ENCODE measurements at places on chromosomes 12 and 14.

DNA sequence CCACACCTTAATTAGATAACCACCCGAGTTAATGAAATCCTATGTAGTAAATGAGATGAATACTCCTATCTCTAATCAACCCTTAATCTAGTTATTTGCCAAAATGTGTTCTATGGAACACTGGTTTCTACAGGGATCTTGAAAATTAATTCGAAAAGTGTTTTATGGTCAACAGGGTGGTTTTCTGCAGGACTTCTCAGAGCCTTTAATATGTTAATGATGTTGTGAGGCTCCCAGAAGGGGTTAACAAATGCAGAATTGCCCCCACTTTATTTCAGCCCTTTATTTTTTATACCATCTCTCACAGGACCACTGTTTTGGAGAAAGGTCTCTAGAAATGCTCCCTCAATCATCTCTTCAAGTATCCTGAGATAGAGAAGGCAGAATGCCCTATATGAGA is 153.1 kb upstream of the RPH3A start:
- no peak for DNase-seq

GRCh38 chr14:54338696-54339317 is 58.0 kb upstream of the CDKN3 start:
- DNase-seq: no peak

DNA sequence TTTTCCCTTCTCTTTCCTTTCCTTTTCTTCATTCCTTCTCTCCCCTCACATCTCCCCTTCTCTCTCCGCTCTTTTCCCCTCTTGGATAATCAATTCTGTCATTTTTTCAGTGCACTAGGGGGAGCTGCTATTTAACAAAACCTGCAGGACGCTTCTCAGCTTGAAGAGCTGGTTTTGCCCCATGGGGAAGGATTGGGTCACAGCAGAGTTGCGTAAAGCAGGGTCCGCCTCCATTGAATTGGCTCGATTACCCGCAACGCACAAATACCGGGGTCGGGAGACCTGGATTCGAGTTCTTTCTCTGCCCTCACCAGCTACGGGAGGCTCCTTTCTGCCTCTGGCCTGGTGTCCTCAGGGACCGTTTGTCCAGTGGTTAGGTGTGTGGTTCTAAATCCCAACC is 42.1 kb upstream of the CHGA start:
- DNase-seq: no peak

DNA sequence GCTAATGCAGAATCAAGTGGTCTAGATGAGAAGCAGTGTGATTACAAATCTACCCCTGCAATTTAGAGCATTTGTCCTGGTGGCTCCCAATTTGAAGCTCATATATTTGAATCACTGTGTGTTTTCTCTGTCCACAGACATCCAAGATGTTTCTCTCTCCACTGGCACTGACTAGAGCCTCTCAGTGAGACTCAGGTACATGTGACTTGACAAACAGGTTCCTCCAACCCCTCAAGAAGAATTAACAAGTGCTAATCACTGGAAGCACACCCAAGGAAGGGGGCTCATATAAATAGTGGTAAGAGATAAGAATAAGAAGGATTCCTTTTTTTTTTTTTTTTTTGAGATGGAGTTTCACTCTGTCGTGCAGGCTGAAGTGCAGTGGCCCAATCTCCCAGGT is 20.5 kb downstream of the OR10G2 start:
- DNase-seq: no peak

DNA sequence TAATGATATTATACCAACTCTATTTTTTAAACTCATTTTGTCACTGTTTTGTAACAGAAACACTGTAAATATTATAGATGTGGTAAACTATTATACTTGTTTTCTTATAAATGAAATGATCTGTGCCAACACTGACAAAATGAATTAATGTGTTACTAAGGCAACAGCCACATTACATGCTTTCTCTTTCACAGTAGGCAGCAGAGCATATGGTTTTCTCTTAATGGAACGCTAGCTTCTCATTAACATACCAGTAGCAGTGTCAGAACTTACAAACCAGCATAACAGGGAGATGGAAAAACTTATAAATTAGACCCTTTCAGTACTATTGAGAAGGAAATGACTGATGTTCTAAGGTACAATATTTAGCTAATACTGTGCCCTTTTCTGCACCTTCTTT is 398.8 kb downstream of the PRKD1 start:
- no peak for DNase-seq

- DNase-seq: no peak
Observed at GRCh38 chr12:93638095-93638494, 39.1 kb upstream of the CRADD start.

- no peak for DNase-seq
Observed at GRCh38 chr12:52005903-52006703, 643 bp upstream of the TAMALIN start.

GRCh38 chr12:14868916-14869506 is 16.6 kb downstream of the MGP start:
- no peak for DNase-seq

DNA sequence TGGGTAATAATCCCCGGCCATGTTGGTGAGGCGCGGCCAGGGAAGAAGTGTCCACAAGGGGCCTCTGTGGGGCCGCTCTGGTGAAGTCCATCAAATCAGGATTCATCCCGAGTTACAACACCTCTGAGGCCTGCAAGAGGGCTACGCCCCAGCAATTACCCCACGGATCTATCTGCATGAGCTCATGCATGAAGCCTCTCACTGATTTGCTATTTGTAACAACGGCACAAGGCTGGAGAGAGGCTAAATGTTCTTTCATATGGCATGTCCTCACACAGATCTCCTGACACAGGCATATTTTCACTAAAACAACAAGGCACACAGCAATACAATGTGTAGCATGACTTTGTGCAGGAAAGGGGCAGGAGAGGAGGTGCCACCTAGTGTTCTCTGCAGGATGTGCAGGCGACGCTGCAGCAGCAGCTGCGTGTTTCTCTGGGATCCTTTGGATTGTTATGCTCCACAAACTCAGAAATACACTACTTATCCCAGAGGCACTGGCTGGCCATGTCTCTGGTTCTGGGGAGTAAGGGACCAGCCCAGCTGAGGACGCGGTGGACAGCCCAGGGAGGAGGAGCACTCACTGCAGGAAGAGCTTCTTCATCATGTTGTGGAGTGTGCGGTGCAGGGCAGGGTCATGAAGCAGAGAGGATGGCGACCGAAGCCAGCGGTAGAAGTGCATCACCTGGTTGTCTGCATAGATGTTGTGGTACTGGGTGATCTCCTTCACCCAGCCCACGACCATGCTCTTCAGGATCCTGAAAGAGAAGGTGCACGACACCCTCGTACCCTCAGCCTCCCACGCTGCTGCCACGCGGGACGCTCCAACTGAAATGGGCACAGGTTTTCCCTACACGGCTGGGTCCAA is 20.2 kb downstream of the P2RX2 start:
- no peak for DNase-seq

- DNase-seq: no peak
Observed at GRCh38 chr12:131865180-131865875, 29.1 kb upstream of the ULK1 start.

- no peak for DNase-seq
Observed at GRCh38 chr12:13536219-13536910, 339.8 kb downstream of the EMP1 start.

- DNase-seq: no peak
Observed at GRCh38 chr12:93072340-93072739, 143.2 kb upstream of the EEA1 start.

DNA sequence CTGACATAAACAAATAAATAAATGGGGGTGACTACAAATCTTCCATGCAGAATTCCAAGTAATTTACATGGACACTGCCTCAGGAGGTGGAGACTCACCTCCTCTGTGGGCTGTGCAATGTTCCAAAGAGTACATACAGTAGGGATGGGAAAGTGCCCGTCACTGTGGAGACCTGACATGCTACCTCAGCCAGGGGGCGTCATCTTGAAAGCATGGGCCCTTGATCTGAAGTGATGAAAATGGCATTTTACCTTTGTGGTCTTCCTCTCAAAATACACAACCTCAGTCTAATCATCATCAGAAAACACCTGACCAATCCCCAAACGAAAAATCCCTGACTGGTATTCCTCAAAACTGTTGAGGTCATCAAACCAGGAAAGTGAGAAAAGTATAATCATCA is 48.4 kb downstream of the ANAPC7 start:
- DNase-seq: no peak

GRCh38 chr12:43312991-43313505 is 239.0 kb downstream of the ADAMTS20 start:
- no peak for DNase-seq

- no peak for DNase-seq
Observed at GRCh38 chr12:49359671-49360070, 7.6 kb upstream of the SPATS2 start.

DNA sequence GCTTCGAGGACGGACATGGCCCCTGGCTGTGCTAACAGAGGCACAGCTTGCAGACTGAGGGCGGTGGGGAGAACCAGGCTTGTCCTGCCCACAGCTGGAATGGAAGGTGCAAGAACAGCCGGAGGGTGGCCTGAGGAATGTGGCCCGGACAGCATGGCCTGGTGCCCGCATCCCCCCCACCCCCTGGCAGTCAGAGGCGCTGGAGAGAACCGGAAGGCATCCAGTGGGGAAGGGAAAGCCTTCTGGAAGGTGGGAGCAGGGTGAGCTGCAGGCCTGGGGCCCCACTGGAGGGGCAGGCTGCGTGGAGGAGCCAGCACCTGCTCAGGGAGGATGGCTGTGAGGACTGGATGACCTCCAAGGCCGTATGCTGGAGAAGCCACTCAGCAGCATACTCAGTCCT is 8.1 kb upstream of the CYP46A1 start:
- DNase-seq: no peak

- DNase-seq: no peak
Observed at GRCh38 chr12:51866762-51867161, 18.2 kb upstream of the FIGNL2 start.

GRCh38 chr12:39852346-39852745 is 232.7 kb upstream of the ABCD2 start:
- no peak for DNase-seq

GRCh38 chr12:30278401-30278800 is 417.3 kb downstream of the IPO8 start:
- DNase-seq: no peak

GRCh38 chr14:22566845-22567244 is 22.2 kb downstream of the DAD1 start:
- no peak for DNase-seq

- no peak for DNase-seq
Observed at GRCh38 chr14:78530078-78530477, 359.9 kb downstream of the NRXN3 start.

GRCh38 chr12:32454866-32455265 is 55.5 kb downstream of the FGD4 start:
- DNase-seq: no peak

DNA sequence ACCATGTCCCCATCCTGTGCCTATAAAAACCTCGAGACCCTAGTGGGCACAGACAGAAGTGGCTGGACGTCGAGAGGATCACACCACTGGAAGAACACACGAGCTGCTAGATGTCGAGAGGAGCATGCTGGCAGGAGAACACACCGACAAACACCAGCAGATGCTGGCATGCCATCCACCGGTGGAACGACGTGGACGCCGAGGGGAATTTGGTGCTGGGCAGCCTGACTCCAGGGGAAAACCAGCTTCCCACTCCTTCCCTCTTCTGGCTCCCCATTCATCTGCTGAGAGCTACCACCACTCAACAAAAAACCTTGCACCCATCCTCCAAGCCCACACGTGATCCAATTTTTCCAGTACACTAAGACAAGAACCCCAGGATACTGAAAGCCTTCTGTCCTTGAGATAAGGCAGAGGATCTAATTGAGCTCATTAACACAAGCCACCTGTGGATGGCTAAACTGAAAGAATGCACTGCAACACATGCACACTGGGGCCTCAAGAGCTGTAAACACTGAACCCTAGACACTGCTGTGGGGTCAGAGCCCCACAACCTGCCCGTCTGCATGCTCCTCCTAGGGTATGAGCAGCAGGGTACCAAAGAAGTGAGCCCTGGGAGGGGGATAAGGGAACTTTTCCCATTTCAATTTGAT is 9.5 kb downstream of the RNASE6 start:
- DNase-seq: no peak

GRCh38 chr12:104799458-104799857 is 158.6 kb downstream of the SLC41A2 start:
- no peak for DNase-seq

- DNase-seq: no peak
Observed at GRCh38 chr12:97142737-97143410, 235.8 kb downstream of the NEDD1 start.

DNA sequence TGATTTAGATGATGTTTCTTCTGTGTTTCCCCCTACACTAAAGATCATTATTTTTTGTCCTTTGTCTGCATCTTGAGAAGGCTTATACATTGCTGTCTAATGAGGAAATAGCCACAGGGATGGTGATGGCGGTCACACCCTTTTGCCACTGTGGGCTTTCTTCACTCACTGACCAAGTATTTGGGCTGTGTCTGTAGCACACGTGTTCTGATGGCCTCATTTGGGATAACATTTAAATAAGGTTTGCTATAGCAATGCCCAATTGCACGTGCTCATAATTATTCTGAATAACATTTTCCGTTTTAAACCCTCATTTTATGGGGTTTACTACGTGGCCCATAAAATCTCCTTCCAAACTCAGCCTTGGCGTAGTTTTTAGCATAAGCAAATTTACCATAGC is 230.3 kb upstream of the PRICKLE1 start:
- DNase-seq: no peak

DNA sequence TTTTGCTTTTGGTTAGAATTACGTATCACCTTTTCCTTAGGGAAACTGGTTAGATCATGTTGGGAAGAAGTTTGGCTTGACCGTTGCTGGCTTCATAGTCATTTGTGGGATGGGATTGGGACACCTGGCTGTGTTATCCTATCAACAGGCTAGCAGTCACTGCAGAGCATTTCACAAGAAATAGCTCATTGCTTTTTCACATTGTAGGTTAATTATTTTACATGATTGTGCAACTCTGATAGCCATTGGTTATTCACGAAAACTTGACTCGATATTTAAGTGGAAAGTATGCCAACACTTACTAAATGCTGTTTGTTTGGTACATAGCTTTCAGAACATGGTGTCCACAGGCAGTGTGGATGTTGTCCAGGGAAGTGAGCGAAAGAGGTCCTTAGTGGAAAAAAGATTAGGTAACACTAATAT is 89.4 kb downstream of the NKX2-1 start:
- DNase-seq: no peak

- no peak for DNase-seq
Observed at GRCh38 chr14:58884442-58884841, 246.7 kb downstream of the DACT1 start.

GRCh38 chr12:108298761-108299275 is 40.3 kb downstream of the CMKLR1 start:
- DNase-seq: no peak
